ENCODE measurements at places on chromosomes 11 and 22.

- DNase-seq, result no peak
Observed at GRCh38 chr11:114785820-114786219, 107.5 kb downstream of the NXPE2 start.

DNA sequence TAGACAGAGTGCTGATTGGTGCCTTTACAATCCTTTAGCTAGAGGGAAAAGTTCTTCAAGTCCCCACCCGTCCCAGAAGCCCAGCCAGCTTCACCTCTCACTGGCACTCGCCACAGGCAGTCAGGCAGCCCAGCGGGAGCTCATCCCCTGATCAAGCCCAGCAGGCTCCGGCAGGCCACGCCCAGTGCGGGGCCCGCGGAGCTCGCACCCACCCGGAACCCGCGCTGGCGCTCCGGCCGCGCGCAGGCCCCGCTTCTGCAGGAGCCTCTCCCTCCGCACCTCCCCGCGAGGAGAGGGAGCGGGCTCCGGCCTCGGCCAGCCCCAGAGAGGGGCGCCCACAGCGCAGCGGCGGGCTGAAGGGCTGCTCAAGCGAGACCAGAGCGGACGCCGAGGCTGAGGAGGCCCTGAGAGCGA is 202.4 kb upstream of the PDGFD start:
- DNase-seq, result no peak

DNA sequence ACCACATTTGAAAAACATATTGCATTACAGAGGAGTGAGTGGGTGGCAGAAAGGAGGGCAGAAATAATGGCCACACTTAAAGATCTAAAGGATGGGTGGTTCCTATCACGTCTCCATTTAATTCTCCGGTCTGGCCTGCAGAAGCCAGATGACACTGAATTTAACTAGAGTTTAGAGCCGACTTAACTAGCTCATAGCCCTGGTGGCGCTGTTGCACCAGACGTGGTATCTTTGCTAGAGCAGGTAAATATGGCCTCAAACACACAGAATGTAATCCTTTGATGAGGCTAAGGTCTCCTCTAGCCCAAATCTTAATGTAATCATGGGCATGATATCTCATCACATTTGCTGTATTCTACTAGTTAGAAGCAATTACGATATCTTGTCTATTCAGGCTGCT is 51.5 kb upstream of the GAL start:
- DNase-seq, result peak; percentile 16

- no peak for DNase-seq
Observed at GRCh38 chr22:28984482-28985158, 77.0 kb downstream of the C22orf31 start.

- no peak for DNase-seq
Observed at GRCh38 chr11:74232311-74232950, 61.3 kb downstream of the PPME1 start.

GRCh38 chr11:24324211-24324610 is 172.6 kb upstream of the LUZP2 start:
- no peak for DNase-seq

DNA sequence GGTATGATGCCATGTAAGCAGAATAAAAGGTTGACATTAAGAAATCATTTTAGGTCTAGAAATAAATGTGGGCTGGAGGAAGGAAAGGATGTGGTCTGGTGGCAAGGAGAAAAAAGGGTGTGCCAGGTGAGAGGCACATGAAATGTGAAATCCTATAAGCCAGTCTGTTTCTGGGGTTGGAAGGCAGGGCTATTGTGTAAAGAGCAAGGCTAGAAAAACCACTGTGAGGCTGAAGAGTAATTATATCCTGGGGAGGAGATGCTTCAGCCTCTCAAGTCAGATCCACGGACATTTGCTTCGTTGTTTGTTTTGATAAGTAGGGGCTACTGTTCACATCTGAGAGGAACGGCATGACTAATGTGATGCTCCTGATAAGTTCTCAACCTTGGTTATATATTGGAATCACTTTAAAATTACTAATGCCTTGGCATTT is 77.5 kb upstream of the CTSC start:
- no peak for DNase-seq
